ENCODE measurements at places on chromosomes 3 and 15.

GRCh38 chr3:107117922-107118536 is 259.2 kb upstream of the CCDC54 start:
- DNase-seq = no peak

DNA sequence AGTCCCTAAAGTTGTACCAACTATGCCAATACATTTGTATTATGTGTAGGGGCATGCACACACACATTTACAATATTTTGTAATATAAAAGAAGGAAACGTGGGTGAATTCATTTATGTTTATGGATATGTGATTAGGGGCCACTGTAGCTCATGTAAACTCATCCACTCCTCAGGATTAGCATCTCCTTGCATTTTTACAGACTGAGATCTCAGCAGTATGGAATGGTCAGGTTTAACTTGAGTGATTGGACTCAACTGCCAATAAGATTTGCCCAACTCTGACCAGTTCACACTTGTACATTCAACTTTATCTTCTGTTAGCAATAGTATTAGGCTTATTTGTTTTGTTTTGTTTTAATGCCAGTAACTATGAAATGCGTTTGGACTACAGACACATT is 36.5 kb downstream of the PSMD6 start:
- DNase-seq = no peak

DNA sequence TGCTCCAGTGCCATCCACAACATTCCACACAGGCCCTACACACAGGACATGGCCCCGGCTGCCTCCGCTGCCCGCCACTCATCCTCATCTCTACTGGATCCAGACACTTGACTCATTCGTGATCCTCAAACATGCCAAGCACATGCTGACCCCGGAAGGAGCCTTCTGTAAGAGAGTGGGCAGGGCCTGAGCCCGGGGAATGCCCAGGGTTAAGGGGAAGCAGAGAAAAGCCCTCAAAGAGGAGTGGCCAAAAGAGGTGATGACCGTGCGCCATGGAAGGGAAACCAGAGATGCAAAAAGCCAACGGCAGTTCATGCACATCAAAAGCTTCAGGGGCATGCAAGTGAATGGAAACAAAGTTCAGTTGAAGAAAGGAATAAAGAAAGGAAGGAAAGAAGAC is 46.1 kb downstream of the RFTN1 start:
- no peak for DNase-seq

DNA sequence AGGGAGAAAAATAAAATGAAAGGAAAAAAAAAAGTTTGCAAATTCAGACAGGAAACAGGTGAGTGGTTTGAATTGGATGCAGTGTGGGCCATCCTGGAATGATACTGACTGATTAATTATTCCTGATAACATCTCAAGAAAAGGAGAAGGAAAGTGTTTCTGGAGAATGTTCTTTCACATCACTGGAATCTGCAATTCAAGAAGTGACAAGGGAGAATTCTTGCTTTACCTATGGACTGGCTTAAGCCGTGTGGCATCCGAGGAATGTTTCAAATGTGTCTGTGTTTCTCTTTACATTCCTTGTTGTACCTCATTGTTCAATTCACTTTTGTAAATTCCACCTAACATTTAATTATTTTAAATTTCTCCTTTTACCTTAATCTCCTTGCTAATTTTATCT is 465.0 kb downstream of the EPHB1 start:
- DNase-seq = no peak

- no peak for DNase-seq
Measured at GRCh38 chr3:111541391-111541790, 606 bp upstream of the CD96 start.

DNA sequence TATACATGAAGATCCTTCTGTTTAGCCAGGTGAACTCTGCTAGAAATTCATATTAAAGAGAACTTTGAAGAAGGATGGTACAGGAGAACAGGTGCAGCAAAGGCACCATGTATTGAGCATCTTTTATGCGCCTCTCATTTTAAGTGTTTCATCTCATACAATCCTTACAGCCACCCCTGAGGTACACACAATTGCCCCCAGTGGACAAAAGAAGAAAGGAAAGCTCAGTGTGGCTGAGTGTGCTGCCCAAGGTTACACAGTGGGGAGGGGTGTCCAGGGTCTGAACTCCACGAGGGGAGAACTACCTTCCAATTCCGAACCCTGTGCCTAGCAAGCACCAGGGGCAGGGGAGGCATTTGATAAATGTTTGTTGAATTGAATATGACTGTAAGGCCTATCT is 98.6 kb downstream of the MECOM start:
- DNase-seq = no peak

DNA sequence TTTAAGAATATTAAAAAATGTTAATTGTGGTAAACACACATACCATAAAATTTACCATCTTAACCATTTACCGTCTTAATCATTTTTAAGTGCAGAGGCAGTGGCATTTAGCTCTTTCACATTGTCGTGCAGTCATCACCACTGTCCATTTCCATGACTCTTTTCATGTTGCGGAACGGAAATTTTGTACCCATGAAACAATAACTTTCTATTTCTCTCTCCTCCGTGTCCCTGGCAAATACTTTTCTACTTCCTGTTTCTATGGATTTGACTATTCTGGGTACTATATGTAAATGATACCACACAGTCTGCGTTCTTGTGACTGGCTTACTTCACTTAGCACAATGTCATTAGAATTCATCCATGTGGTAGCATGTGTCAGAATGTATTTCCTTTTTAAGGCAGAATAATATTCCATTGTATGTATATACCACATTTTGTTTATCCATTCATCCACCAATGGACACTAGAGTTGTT is 27.9 kb downstream of the AKAP13 start:
- DNase-seq = no peak

- DNase-seq = no peak
Measured at GRCh38 chr3:104646196-104646595, 720.5 kb upstream of the ALCAM start.

GRCh38 chr15:36529296-36530011 is 50.0 kb upstream of the CDIN1 start:
- DNase-seq = no peak

- no peak for DNase-seq
Measured at GRCh38 chr15:63953524-63953923, 92.8 kb downstream of the DAPK2 start.

- DNase-seq = no peak
Measured at GRCh38 chr3:151875759-151876158, 2.3 kb downstream of the SUCNR1 start.

- DNase-seq = no peak
Measured at GRCh38 chr3:52367891-52368880, 52.1 kb downstream of the DNAH1 start.

DNA sequence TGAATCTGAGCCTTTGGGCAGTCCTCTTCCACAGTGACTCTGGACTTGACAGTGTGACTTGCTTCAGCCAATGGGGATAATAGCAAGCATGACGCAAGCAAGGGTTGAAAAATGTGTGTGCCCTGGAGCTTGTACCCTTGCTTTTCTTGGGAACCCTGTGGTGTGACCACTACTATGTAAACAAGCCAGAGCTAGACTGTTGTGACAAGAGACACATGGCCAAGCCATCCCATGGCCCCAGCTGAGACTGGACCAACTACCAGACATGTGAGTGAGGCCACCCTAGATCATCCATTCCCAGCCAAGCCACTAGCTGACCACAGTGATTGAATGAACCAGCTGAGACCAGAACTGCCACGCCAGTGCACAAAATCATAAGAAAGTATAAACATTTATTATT is 11.8 kb downstream of the MYO1E start:
- DNase-seq = no peak

- no peak for DNase-seq
Measured at GRCh38 chr15:29037997-29038705, 152.4 kb downstream of the APBA2 start.

DNA sequence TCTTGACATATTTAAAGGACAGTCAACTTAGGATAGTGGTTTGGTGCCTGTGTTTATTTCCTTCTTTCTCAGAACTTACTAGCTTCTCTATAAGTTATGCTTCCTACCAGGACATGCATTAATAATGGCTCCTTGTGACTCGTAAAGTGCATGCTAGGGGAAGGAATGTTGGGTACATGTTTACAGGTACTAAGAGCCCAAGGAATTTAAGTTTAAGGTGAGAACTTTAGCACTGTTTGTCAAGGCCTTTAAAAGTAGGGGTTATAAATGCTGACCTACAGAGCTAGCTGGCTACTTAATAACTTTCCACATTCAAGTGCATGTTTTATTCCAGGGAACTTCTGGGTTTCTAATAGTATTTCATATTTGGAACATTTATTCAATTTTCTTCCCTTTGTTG is at the start of gene TMEM207:
TSS of gene TMEM207 (minus strand) at position 101 of the 400 bp plus-strand sequence. CDS start at position 9, 92 bp downstream.
- no peak for DNase-seq

DNA sequence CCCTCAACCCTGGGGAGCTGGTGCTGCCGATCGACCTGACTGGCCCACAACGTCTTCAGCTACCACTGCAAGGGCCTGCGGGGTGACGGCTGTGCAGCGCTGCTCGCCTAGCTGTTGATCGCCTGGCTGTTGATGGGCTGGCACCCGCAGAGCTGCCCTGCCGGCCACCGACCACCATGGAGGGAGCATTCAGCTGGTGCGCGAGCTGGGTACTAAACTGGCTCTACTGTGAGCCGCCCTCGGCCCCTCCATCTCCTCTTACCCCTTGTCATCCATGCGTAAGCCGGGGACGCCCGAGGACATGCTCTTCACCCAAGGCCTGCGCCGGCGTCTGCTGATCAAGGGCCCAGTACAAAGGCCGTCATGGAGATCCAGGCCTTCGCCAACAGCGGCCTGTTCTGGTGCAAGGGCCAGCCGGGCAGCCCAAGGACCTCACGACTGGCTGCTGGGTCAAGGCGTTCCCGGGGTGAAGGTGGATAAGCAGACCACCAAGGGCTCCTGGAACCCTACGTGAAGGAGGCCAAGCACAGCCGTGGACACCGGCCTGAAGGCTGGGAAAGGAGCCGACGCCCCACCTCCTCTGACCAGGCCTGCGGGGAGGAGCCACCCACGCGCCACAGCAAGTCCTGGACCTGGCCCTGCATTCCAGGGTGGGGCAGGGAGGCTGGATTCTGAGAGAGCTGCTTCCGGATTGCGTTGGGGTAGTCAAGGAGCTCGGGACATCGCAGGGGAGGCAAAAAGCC is 46.9 kb downstream of the SFMBT1 start:
- no peak for DNase-seq

GRCh38 chr3:192986379-192986778 is 68.7 kb upstream of the MB21D2 start:
- no peak for DNase-seq
